Thoracic aorta (tissue), 2 donors: ENCODE measurements at places on chromosomes 16 and 17.

- no peak for DNase-seq
These were observed 62.9 kb upstream of the AMZ2 start for GRCh38 chr17:68184816-68185436.

- DNase-seq, result no peak
These were observed 311.1 kb downstream of the XYLT1 start for GRCh38 chr16:17159617-17160016.

GRCh38 chr16:81185416-81185815 lies 53.1 kb upstream of the BCO1 start:
- no peak for DNase-seq

DNA sequence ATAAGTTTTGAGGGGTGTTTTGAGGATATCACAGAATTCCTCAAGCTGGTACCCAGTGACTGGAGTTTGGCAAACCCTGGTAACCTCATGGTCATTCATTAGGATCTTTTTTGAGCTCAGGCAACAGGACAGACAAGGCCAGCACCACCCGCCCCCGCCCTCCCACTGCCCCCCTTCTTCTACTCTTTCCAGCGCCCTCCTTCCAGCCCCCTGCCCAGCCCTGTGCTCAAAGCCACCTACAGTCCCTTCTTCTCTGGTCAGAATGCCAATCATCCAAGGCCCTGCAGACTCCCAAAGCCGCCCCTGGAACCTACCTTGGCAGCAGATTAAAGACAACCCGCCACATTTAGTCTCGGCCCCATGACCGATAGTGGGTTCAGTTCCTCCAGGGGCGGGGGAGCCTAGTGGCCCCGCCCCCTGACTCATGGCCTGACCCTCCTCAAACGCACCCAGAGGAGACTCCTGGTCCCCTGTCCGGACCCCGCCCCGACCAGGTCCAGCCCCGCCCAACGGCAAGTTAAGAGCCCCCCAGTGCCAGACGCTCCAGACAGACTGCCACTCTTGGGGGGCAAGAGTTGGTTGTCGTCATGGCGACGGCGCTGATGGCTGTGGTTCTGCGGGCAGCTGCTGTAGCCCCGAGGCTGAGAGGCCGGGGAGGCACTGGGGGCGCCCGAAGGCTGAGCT lies at the start of gene NAGS:
NAGS (plus strand) TSS at position 546 of the 684 bp plus-strand sequence; CDS start at position 588, 42 bp downstream.
- DNase-seq, result no peak

GRCh38 chr17:32298298-32298697 lies 32.7 kb downstream of the RHBDL3 start:
- DNase-seq, result no peak

GRCh38 chr17:50252781-50253180 lies 21.5 kb upstream of the TMEM92 start:
- no peak for DNase-seq

DNA sequence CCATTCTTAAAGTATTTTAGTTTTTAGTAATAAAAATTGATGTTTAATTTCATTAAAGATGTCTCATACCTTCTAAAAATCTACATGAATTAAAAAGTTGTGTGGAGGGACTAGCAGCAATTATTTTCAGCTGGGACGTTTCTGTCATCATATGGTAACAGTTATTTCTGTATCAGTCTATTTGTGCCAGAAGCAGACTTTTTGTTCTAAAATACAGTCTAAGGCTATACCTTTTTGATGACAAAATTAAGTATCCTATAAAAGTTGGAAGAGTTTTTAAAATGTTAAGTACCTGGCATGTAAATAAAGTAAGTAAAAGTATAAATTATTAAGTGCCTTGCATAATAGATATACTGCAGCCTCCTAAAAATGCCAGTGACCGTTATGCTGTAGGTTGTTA lies 5.9 kb downstream of the TAOK1 start:
- no peak for DNase-seq

DNA sequence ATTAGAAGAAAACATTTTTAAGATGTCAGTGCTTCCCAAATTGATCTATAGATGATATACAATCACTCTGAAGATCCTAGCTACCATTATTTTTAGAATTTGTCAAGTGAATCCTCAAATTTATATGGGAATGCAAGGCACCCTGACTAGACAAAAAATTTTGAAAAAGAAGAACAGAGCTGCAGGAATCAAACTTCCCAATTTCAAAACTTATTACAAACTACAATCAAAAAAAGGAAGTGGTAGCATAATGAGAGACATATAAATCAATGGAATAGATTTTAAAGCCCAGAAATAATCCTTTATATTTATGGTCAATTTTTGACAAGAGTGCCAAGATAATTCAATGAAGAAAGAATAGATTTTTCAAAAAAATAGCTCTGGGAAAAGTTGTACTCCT lies 198.3 kb upstream of the KCNJ16 start:
- DNase-seq, result no peak

DNA sequence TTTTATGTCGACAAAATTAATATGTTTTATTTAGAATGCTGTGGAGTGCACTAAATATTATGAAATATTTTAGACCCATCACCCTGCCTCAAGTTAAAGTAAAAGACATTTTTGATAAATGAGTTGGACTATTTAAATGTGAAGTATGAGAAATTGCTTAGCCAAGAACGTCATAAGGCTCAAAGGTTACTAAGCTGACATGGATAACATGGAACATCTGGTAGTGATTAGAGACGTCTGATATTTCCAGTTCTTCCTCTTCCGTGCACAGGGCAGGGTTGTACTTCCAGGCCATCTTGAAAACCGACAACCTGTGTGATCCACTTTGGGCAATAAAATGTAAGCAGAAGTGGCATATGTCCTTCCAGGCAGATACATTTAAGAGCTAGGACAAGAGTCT lies 7.2 kb upstream of the CCL8 start:
- no peak for DNase-seq

GRCh38 chr17:81018044-81018802 lies 16.7 kb upstream of the BAIAP2 start:
- no peak for DNase-seq
